Natural killer cell treated with Interleukin-12 subunit alpha and Interleukin-12 subunit beta and Interleukin-15 and Interleukin-18, amount 100 ng/mL, for 72 hours (primary cell): ENCODE measurements at places on chromosomes 16 and 17.

- DNase-seq: peak; percentile 20
Observed at GRCh38 chr17:79034931-79035485, 11.0 kb downstream of the C1QTNF1 start.

GRCh38 chr16:8173111-8173644, 417.1 kb downstream of the TMEM114 start:
- no peak for DNase-seq

DNA sequence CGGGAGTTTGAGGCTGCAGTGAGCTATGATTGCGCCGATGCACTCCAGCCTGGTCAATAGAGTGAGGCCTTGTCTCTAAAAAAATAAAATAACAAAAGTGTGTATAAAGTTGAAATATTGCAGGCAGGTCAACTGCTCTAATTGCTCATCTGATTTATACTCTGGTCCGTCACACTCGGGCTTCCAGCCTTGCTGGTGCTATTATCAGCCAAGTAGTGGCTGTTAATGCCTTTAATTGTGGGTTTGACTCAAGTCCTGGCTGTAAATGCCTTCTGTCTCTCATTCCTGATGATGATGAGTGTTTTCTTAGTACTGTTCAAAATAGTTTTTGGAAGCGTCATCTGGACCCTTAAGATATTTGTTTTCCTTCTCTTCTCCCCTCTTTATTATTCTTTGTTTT, 18.4 kb downstream of the SYT17 start:
- no peak for DNase-seq

DNA sequence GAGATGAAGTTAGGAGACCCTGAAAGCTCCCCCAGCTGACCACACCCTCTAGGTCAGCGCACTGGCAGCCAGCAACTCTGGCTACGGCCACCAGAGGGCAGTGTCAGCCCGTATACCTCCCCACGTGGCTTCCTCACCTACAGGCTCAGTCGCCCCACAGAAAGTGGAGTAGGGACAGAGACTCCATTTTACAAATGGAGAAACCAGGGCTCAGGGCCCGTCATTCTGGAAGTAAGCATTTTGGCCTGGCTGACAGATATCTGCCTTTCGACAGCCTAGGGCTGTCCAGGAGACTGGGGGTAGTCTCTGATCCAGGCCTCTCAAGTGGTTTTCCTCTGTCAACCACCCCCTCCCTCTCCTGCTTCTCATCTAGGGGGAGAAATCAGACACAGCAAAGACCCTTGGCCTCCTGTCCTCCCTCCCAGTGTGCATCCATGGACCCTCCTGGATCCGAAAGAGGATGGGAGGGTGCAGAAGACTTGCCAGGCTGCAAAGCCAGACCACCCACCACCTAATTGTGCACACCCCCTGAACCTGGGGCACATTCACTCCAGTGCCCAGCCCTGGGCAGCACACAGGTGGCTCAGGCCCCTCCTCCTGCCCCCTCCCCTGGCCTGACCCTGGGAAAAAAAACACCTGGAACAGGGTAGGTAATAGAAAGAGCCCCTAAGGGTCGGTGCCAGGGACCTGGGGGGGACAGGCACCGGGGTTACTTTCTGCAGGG, 3.8 kb upstream of the HAP1 start:
- DNase-seq: peak; percentile 76

GRCh38 chr16:16017812-16018211, 68.4 kb downstream of the ABCC1 start:
- DNase-seq: no peak

GRCh38 chr16:67719778-67720144, 645 bp upstream of the GFOD2 start:
- DNase-seq: no peak

GRCh38 chr17:45081047-45081703, 20.1 kb downstream of the NMT1 start:
- DNase-seq: no peak

GRCh38 chr17:9209781-9210370, 188.6 kb downstream of the NTN1 start:
- DNase-seq: no peak

- DNase-seq: no peak
Observed at GRCh38 chr17:41284546-41284945, 9.0 kb downstream of the KRTAP9-7 start.

DNA sequence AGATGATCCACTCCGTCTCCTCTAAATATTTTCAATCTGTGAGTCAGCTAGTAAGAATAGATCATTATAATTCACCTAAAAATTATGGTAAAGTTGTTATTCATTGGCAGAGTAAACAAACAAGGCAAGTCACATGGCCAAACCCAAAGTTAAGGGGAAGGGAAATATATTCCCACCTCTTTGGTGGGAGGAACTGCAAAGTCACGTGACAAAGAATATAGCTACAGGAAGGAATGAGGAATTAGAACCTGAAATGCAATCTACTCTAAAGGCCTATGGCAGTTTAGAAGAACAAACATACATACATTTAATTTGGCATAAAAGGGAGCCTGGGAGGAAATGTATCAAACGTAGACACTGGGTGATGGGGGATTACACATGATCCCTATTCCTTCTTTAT, 48.9 kb downstream of the NOG start:
- no peak for DNase-seq
